ENCODE measurements at places on chromosomes 12 and 14.

GRCh38 chr12:1835211-1836131 is 15.1 kb downstream of the LRTM2 start:
- no peak for DNase-seq

DNA sequence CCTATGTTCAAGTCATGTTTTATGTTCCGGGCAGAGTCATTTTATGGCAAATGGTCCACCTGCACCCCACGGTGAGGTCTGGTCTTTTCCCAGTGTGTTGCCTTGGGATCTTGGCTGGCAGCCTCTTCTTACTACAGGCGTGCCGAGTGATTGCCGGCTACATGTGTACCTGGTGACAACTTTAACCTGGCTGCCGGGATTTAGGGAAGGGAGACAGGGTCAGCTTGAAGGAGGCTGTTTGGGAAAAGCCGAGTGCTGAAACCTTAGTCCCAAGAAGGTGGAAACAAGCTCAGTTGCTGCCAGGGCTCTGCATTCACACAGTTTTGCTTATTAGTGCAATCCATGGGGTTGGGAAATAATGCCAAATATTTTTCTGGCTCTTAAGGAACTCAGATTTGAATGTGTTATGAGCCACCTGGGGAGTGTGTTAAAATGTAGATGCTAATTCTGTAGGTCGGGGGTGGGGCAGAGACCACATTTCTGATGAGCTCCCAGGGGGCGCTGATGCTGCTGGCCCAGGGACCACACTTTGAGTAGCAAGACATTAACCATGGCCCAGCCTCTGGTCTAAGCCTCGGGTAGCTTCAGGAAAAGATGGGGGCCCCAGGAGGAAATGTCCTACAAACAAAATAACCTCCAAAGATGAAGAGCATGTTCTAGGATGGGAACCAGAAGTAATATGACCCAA is 179.6 kb downstream of the TBX5 start:
- DNase-seq, result no peak

- no peak for DNase-seq
Measured at GRCh38 chr12:42608196-42608825, 18.8 kb upstream of the PRICKLE1 start.

- DNase-seq, result peak; percentile 41
Measured at GRCh38 chr14:54364555-54365415, 32.0 kb upstream of the CDKN3 start.

DNA sequence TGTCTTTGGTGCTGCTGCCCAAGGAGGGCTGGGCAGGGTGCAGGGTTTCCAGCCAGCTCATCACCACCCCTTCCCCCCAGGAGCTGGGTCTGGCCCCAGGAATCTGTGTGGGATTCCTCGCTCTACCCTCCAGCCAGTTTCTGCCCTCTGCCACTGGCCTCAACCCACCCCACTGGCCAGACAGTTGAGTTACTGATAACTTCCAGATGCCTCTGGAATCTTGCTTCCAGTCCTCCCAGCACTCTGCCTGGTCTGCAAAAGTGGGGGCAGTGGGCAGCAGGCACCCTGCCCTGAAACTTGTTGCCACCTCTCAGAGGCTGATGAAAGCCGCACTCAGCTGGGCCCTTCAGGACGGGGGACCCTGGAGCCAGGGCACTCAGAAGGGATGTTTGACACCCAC is 20.1 kb upstream of the TBX3 start:
- DNase-seq, result no peak

DNA sequence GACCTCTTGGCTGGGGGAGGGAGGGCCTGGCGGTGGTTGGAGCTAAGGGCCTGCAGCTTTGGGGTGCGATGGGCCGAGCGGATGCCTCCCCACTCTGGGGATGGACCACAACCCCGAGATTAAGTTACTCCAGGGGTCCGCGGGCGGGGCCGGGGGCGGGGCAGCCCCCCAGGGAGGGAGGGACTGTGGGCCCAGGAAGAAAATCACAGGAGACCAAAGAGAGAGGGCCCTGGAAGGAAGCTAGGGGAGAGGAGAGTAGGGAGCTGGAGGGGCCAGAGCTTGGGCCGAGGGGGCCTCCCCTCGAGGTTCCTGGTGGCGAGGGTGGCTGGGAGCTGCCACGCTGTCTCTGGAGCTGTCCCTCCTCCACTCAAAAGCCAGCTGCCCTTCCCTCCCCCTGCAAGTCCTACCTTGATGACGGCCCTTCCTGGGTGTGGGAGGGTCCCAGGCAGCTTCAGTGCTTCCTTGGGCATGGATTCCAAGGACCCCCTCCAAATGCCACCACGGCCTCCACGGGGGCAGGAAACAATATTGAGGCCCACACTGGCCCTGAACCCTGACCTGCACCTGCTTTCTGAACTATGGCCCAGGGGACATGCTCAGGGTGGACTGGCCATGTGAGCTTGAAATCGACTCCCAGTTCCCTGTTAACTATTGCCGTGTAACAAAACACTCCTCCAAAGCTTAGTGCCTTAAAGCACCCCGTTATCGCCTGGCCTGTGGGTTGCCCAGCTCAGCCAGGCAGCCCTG is 610 bp upstream of the NUDT14 start:
- DNase-seq, result no peak

Data from foreskin fibroblast (primary cell).